ENCODE measurements at places on chromosomes 7 and 10. TPM values are rescaled to one million over a fixed set of nuclear protein-coding genes. Genes with fewer than 3 reads are reported as not detected.

- no peak overlapping the region for H3K27ac ChIP-seq
- H3K4me3 ChIP-seq, result no peak overlapping the region
- DNase-seq, result no peak
- no peaks in the 10 kb centered on the region for H3K4me1 ChIP-seq
- no peaks in the 10 kb centered on the region for H3K27me3 ChIP-seq
Measured at GRCh38 chr7:17599733-17600339, 301.4 kb downstream of the AHR start.

DNA sequence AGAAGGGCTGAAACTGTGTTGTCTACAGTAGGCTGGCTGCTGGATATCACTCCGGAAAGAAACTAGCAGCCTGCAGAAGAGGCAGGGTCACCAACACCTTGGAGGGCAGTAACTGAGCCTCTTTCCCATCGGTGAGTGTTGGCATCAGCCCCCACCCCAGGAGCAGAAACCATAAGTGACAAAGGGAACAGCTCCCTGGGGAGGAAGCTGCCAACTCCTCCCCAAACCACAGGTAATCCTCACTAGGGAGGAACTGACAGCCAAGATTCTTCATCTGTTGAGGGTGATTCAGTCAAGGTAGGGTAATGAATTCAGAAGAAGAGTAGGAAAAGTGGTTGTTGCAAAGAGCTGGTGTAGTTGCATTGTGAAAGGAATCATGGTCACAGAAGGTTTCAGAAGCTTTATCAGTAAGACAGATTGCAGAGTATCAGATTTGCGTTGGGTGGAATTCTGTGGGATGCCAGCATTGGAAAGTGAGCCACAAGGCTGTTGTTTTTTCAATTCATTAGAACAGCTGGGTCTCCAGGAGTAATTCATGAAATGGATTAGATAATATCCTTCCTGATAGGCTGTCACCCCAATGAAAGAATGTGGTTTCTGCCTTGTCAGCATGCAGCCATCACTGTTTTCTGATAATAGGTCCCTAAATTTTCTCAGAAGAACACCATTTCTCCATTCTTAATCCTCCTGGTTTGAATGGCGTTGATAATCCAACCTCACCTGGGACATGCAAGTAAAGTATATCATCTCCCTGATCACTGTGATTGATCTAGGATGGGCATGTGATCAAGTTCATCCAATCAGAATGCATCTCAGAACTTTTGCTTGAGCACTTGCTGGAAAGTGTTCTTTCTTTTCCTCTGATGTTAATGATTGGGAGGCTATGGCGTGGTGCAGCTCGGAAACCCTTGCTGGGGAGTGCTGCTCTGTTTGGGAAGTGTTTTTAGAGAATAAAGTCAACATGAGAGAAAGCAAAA is 75.0 kb upstream of the CTBP2 start:
- H3K36me3 ChIP-seq, result no peaks in the 10 kb centered on the region
- H3K4me3 ChIP-seq, result no peak overlapping the region
- H3K27ac ChIP-seq, result no peak overlapping the region
- DNase-seq, result no peak
- H3K27me3 ChIP-seq, result no peaks in the 10 kb centered on the region
- H3K4me1 ChIP-seq, result no peaks in the 10 kb centered on the region

Gene IDI2
- total RNA-seq, result not detected

- peaks cover 3% of the 10 kb centered on the region for H3K27me3 ChIP-seq
- no peaks in the 10 kb centered on the region for H3K36me3 ChIP-seq
- H3K27ac ChIP-seq, result no peak overlapping the region
- peaks cover 14% of the 10 kb centered on the region for H3K4me1 ChIP-seq
Measured at GRCh38 chr7:73828107-73828803, 2.5 kb upstream of the CLDN4 start.

Gene GRK5
- total RNA-seq, result 43.1 TPM

DNA sequence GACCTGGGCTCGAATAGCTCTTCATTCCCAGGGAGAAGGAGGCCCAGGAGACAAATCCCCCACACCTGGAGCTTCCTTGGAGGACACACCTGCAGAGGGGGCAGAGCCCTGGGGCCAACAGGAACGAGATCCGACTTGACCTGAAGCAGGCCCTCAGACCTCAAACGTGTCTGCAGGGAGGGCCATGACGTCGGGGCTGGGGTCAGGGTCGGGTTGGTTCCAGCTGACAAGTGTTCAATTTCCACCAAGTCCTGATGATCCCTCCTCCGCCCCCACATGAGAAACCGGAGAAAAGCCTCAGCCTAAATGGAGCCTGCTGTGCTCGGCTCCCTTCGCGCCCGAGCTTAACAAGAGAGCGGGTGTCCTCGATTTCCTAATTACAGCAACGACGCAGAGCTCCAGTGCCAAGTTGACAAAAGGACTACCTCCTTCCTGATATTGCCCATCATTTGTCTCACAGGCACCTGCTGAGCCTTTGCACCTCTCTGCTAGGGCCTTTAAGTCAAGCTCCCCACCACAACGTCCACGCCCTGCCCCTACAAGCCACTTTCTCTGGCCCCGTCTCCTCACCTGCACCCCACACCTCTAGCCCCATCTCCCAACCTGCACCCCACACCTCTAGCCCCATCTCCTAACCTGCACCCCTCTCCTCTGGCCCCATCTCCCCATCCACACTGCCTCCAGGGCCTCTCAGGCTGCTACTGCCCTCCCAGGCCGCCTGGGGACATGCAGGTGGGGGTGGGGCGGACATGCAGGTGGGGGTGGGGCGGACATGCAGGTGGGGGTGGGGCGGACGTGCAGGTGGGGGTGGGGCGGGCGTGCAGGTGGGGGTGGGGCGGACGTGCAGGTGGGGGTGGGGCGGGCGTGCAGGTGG is 519.4 kb downstream of the GLRX3 start:
- no peak for DNase-seq
- no peaks in the 10 kb centered on the region for H3K27me3 ChIP-seq
- H3K36me3 ChIP-seq, result no peaks in the 10 kb centered on the region

DNA sequence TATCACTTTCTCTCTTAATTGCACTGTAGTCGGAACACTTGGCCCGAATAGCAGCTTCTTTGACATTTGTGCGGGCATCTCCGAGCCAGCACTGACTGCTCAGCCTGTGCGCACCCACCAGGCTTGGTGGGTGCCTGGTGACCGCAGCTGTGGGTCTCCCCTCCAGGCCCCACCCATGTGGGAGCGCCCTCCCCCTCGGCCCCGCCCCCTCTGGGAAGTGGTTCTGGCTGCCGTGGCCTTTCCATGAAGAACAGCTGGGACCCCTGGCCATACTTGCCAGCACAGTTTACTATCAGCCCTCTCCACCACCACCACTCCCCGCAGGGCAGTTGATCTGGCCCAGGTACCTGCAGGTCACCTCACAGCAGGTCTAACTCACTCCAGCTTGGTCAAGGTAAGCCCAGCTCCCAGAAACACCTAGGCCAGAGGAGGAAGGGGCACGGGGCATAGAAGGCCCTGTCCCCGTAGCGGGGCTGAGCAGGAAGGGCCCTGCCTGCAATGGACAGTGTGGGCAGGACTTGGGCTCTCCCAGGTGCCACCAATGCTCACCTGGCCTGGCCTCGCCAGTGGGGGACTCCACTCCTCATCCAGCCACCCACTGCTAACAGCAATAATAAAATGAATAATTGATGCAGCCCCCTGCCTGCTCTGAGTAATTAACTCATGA is 5.8 kb downstream of the RASGEF1A start:
- H3K4me3 ChIP-seq, result no peak overlapping the region
- H3K36me3 ChIP-seq, result no peaks in the 10 kb centered on the region
- no peak for DNase-seq
- H3K4me1 ChIP-seq, result peaks cover 4% of the 10 kb centered on the region
- H3K27me3 ChIP-seq, result peaks cover 4% of the 10 kb centered on the region

DNA sequence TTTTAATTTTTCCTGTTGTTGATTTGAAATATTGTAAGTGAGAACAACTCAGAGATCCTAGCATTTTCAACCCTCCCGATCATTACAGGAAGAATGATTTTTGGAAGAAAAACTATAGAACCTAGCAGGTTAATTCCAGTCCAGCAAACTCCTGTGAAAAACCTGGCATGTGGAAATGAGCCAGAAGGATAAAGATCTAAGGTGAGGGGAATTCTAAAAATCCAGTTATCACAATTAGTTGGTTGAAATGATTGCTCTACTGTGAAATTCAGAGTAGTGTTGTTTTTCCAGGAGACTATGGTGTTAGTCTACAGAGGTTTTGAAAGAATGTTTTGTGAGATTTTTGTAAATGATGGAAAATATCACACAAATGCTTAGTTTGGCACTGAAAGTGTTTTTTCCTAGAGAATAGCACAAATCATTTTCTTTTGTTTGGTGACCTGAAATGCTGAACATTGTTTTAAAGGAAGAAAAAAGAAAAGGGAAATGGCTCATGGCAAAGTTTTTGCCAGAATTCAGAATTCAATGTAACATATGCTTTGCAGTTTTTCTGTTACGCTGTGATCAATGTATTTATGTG is 152.4 kb upstream of the SLC26A5 start:
- no peaks in the 10 kb centered on the region for H3K27me3 ChIP-seq
- no peaks in the 10 kb centered on the region for H3K36me3 ChIP-seq
- no peak for DNase-seq
- H3K4me1 ChIP-seq, result no peaks in the 10 kb centered on the region
- H3K27ac ChIP-seq, result no peak overlapping the region

Data from lung (tissue), 17 donors.